ENCODE measurements at places on chromosomes 16 and 17. TPM values are rescaled to one million over a fixed set of nuclear protein-coding genes. Genes with fewer than 3 reads are reported as not detected.

GRCh38 chr16:57645691-57646387 is 17.4 kb downstream of the ADGRG1 start:
- no peak overlapping the region for H3K27ac ChIP-seq
- H3K4me1 ChIP-seq = no peaks in the 10 kb centered on the region
- H3K4me3 ChIP-seq = no peak overlapping the region
- no peaks in the 10 kb centered on the region for H3K27me3 ChIP-seq
- no peaks in the 10 kb centered on the region for H3K36me3 ChIP-seq

DNA sequence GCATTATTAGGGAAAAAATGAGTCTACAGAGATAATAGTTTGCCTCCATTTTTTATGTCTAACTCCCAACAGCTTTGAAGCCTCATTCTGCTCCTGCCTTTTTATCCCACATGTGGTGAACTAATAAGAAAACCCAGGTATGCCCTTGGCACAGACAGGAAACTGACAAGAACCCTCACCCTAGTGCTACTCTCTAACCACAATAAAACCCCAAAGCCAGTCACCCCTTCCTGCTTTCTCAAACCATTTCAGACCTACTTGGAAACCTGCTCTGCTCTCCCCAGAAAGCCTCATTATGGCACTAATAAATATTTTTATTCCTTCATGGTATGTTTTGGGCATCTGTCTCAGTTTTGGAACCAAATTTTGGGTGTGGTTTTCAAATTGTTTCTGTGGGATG is 3.9 kb upstream of the MARVELD3 start:
- no peak for DNase-seq
- H3K27ac ChIP-seq = no peak overlapping the region
- H3K4me1 ChIP-seq = no peaks in the 10 kb centered on the region
- H3K36me3 ChIP-seq = no peaks in the 10 kb centered on the region

- H3K4me1 ChIP-seq = no peaks in the 10 kb centered on the region
- H3K27ac ChIP-seq = no peak overlapping the region
- no peak overlapping the region for H3K4me3 ChIP-seq
- peak; percentile 78 for DNase-seq
- no peaks in the 10 kb centered on the region for H3K27me3 ChIP-seq
Measured at GRCh38 chr17:64694207-64694606, 32.1 kb upstream of the SMURF2 start.

GRCh38 chr17:82659886-82660285 is 11.6 kb upstream of the WDR45B start:
- no peaks in the 10 kb centered on the region for H3K27me3 ChIP-seq
- H3K4me1 ChIP-seq = no peaks in the 10 kb centered on the region
- H3K4me3 ChIP-seq = no peak overlapping the region
- peak; percentile 35 for DNase-seq
- no peaks in the 10 kb centered on the region for H3K36me3 ChIP-seq

DNA sequence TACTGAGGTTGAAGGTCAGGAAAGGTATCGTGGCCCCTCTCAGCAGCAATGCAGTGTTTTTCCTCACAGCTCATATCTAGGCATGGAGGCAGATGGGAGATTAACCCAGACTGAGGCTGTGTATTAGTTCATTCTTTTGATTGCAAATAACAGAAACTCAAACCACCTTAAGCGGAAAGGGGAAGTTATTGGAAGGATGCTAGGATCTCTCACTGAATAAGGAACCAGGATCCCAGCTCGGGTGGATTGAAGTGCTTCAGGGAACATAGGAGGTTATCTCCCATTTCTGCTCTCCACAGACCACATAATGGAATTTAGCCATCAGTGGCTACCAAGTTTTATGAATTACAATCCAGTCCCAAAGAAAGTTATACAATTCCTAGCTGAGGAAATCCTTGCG is 8.2 kb downstream of the ZNF689 start:
- peaks cover 28% of the 10 kb centered on the region for H3K4me1 ChIP-seq
- H3K27me3 ChIP-seq = no peaks in the 10 kb centered on the region
- no peak overlapping the region for H3K4me3 ChIP-seq
- H3K36me3 ChIP-seq = no peaks in the 10 kb centered on the region

DNA sequence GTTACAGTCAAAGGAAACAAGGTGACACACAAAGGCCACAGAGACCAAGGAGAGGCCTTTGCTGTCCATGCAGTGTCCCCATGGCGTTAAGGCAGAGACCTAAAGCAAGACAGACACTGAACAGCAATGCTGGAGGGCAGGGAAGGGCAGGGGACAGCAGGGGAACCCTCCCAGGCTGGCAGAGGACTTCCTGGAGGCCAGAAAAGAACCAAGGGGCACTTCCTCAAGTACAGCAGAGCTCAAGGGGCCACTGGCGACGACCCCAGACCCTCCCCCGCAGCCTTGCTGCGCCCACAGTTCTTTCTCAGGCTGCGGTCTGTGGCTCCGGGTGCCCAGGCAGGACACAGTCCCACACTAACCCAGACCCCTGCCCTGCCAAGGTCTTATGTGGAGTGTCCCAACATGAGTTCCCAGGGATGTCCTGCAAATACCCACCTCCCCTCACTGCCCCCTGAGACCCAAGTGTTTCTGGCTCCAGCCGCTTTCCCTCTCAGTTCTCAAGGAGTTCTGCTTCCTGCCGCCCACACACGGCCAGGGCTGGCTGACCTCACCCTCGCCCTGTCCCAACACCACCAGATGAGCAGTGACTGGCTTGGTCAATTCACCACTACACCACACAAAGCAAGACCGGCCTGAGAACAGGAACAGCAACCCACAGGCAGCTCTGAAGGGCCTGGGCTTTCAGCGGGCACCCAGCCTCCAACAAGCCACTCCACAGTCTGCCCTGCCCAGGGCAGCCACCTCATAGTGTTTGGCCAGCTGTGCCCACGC is 4.2 kb downstream of the CLCN7 start:
- H3K36me3 ChIP-seq = no peaks in the 10 kb centered on the region
- no peak overlapping the region for H3K4me3 ChIP-seq
- DNase-seq = no peak
- H3K27me3 ChIP-seq = no peaks in the 10 kb centered on the region
- H3K27ac ChIP-seq = peak overlapping the region; percentile 19

Gene CCL1
- total RNA-seq = not detected

DNA sequence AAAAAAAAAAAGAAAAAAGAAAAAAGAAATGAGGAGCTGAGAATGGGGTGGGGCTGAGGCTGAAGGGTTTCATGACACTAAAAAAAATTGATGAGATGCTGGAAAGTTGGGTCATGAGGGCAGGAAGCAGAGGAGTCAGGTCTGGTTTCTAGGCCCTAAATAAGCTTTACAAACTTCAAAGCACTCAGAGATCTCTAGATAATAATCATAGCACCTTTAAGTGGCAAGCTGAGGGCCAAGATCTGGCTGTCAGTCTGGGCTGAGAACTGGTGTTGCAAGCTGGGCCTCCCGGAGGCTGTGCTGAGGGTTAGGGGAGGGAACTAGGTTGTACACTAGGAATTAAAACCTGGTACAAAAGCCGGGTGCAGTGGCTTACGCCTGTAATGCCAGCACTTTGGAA is 6.4 kb downstream of the ZNF764 start:
- H3K4me1 ChIP-seq = no peaks in the 10 kb centered on the region
- no peaks in the 10 kb centered on the region for H3K27me3 ChIP-seq
- no peak overlapping the region for H3K27ac ChIP-seq
- no peak overlapping the region for H3K4me3 ChIP-seq
- DNase-seq = no peak

DNA sequence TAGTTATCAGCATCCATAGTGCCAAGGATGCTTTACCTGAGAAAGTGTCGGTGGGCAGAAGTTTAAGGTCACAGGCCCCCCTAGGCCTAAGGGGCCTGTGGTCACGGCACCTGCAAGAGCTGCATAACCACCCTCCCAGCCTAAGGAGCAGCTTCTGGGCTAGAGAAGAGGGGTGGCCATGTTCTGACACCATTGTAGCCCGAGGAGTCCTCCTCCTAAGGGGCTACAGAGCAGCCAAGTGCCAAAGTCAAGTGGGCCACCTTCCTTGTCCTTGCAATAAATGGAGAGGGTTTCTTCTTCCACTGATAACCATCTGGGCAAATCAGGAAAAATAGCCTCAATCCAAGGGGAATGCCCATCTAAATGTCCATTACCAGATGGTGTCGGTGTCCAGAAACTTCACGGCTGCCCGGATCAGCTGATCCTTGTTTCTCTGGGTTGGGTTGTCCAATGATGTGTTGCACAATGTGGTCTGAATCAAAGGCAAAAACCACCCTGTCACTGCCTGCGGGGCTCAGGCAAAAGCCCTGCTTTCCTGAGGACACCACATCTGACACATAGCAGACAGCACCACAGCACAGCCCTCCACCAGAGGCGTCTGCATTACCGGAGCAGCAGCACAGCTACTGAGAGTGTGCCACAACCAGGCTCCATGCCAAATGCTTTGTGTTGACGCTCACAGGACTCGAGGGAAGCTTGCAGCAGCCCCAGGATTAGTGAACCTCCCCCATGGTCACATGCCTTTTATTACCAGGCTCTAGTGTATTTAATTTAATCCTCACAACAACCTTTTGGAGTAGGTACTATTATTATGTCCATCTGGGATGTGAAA is 12.8 kb downstream of the ATPAF2 start:
- no peaks in the 10 kb centered on the region for H3K36me3 ChIP-seq
- no peak overlapping the region for H3K27ac ChIP-seq
- no peak overlapping the region for H3K4me3 ChIP-seq
- H3K27me3 ChIP-seq = no peaks in the 10 kb centered on the region
- no peaks in the 10 kb centered on the region for H3K4me1 ChIP-seq

Gene ZNF469
- 1.0 TPM for total RNA-seq

- H3K4me1 ChIP-seq = peaks cover 13% of the 10 kb centered on the region
- no peak overlapping the region for H3K27ac ChIP-seq
- no peak for DNase-seq
- no peaks in the 10 kb centered on the region for H3K36me3 ChIP-seq
Measured at GRCh38 chr16:88570691-88571092, 489 bp downstream of the ZC3H18 start.

- H3K36me3 ChIP-seq = no peaks in the 10 kb centered on the region
- H3K4me3 ChIP-seq = no peak overlapping the region
- no peaks in the 10 kb centered on the region for H3K4me1 ChIP-seq
- DNase-seq = no peak
Measured at GRCh38 chr17:38958326-38958725, 8.9 kb downstream of the FBXO47 start.

DNA sequence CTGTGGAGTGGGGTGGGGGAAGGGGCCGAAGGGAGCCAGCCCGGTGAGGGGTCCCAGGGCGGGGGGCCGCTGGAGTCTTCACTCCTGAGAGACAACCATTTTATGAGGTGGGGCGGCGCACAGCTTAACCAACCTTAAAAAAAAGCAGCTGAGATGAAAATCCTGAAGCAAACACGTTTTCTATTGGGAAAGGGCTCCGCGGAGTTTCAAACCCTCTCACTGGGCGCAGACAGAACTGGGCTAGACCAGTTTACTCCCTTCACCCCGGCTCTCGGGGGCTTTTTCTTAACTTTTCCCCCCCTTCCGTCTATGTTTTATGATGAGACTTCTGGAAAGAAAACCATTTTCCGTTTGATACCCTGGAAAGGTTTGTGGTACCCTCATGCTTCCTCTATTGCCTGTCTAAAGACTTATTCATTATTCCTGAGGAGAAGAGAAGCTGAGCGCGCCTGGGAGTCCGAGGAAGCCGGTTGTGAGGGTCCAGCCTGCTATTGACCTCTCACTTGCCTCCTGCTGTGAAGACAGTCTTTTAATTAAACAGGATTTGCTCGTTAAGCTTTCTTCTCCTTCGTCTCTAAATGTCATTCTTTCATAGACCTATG is 482 bp upstream of the SSH2 start:
- no peaks in the 10 kb centered on the region for H3K4me1 ChIP-seq
- no peaks in the 10 kb centered on the region for H3K27me3 ChIP-seq
- H3K27ac ChIP-seq = peak overlapping the region; percentile 46
- DNase-seq = peak; percentile 23

DNA sequence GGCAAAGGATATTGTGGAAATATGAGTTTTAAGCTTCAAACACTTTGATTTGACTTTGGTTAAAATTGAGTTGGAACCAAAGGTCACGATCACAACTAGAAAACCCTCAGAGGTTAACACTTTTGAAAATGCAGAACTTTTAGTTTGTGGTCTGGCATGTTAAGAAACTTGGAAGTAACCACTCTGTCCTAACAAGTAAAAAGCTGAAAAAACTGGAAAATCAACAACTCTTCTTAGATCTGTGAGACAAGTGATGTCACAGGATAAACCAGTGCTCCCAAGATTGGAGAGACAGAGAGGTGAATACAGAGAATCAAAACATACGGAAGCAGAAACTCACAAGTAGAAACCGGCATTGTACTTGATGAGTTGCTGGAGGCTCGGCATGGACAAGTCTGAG is 17.4 kb downstream of the MFSD6L start:
- H3K36me3 ChIP-seq = no peaks in the 10 kb centered on the region
- no peak overlapping the region for H3K4me3 ChIP-seq
- H3K27ac ChIP-seq = no peak overlapping the region

GRCh38 chr17:81231121-81231645 is 7.7 kb downstream of the TEPSIN start:
- peaks cover 20% of the 10 kb centered on the region for H3K36me3 ChIP-seq
- H3K4me3 ChIP-seq = no peak overlapping the region
- H3K27me3 ChIP-seq = no peaks in the 10 kb centered on the region
- H3K4me1 ChIP-seq = no peaks in the 10 kb centered on the region
- DNase-seq = no peak

Gene CCL13
- not detected for total RNA-seq

DNA sequence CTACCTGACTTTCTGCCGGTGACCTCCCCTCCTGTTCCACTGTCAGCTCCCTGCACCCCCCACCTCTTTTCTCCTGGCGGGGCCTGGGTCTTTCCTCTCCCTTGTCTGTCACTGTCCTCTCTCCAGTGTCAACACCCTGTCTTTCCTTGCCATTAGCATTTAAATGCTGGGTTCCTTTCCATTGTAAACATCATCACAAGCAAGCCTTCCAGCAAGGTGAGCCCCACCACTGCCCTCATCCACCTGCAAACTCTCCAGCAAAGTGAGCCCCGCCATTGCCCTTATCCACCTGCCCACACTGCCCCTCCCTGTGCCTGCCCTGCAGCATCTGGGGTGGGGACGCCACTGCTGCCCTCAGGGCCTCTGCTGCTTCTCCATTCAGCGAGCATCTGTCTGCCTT is 195.0 kb downstream of the ENGASE start:
- DNase-seq = no peak
- no peaks in the 10 kb centered on the region for H3K27me3 ChIP-seq
- no peak overlapping the region for H3K4me3 ChIP-seq
- no peaks in the 10 kb centered on the region for H3K4me1 ChIP-seq
- H3K27ac ChIP-seq = no peak overlapping the region

DNA sequence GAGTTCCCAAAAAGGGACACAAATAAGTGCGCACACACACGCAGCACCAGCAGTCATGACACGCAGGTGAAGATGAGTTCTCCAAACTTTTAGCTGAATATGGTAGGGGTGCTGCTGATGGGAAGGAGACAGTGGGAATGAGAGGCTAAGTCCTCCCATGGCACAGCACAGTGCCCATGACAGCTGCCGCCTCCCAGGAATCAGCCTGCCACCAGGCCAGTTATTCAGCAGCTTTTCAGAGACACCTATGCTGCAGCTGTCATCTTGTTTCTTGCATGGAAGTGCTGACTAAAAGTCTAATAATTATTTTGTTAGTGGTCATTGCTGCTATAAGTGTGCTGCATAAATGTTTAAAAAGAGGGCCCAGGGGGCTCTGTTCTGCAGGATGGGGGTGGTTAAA is 12.2 kb downstream of the WFIKKN2 start:
- H3K4me1 ChIP-seq = peaks cover under 1% of the 10 kb centered on the region
- H3K4me3 ChIP-seq = no peak overlapping the region
- H3K27ac ChIP-seq = no peak overlapping the region
- H3K36me3 ChIP-seq = no peaks in the 10 kb centered on the region

Gene C1QL1
- not detected for total RNA-seq

Gene CPNE7
- total RNA-seq = 0.33 TPM

Gene GUCY2D
- not detected for total RNA-seq

GRCh38 chr16:82241469-82242052 is 71.5 kb upstream of the MPHOSPH6 start:
- H3K27me3 ChIP-seq = no peaks in the 10 kb centered on the region
- H3K4me3 ChIP-seq = no peak overlapping the region
- no peak for DNase-seq

Measured in right lobe of liver (tissue), 6 donors.